AG09319 (cell line): ENCODE measurements at places on chromosomes 1 and 21.

DNA sequence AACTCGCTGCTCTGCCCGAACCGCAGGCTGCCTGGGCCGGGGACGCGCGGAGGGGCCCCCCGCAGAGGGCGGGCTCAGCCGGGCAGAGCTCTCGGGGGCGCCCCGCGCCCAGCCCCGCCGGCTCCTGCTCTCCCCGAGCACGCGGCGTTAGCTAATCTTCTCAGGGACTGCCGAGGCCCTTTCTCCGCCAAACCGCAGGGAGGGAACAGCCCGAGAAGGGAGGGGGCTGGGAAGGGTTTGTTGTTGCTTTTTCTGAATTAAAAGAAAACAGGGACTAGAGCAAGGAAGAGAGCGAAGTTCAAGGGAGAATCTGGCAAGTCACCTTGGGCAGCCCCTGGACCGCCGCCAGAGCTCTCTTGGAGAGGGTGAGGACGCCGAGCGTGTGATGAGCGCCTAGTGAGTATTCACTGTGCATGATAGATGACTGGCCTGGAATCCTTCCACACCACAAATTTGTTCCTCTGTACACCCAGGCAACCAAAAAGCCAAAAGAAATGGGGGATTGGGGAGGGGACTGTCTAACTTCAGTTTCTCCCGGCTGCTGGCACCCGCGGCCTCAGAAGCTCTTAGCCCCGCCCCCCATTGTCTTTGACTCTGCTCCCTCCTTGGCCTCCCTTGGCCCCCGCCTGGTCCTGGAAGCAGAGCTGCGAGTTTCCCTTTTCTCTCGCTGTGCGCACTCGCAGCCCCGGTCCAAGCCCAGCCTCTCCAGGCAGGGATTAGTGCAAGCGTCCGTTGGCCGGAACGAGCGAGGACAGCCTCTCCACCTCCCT, 19.7 kb upstream of the LMX1A start:
- peak; percentile 75 for DNase-seq

GRCh38 chr21:16078382-16078781, 348.6 kb downstream of the USP25 start:
- DNase-seq, result no peak

DNA sequence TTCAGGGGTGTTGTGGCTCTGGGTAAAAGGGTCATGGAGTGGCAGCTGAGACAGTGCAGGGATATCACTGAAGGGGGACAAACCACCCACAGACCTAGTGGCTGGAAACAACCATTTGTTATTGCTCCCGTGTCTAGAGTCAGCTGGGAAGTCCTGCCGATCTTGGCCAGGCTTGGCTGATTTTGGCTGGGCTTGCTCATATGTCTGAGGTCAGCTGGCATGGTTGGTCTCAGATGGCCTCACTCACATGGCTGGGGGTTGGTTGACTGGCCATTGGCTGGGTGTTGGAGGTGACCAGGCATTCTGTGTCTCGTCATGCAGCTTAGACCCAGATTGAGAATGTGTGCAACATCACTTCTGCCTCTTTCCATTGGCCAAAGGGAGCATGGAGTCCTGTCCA, 203.8 kb upstream of the POU3F1 start:
- DNase-seq, result no peak

DNA sequence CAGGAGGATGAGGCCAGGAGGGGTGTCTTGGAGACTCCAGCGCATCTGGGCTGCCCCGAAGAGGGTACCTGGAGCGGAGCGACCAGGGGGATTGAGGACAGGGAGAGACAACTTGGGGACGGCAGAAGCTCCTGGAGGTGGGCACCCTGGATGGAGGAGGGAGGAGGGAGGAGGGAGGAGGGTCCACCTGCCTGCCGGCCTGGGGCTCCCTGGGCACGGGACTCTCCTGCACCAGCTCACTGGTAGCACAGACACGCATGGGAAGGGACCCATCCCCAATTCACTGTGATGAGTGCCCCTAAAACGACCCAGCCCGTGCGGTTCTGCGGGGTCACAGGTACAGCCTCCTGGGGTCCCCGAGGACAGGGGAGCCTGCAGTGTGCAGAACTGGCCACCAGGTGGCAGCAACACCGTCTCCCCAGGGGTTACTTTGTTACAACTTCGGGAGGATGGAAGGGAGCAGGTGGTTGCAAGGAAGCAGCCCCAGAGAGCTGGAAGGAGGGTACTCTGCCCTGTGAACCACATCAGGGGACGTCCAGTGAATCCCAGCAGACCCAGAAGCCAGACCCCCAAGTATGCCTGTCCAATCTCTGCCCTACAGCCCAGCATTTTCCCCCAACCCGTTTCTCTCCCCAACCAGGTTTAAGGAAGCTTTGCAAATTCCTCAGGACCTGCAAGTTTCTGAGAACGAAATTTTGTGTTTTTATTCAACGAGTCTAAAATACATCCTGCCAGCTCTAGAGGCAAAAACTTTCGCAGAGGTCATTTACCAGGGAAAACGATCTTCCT, 482.4 kb downstream of the NPHP4 start:
- peak; percentile 4 for DNase-seq

DNA sequence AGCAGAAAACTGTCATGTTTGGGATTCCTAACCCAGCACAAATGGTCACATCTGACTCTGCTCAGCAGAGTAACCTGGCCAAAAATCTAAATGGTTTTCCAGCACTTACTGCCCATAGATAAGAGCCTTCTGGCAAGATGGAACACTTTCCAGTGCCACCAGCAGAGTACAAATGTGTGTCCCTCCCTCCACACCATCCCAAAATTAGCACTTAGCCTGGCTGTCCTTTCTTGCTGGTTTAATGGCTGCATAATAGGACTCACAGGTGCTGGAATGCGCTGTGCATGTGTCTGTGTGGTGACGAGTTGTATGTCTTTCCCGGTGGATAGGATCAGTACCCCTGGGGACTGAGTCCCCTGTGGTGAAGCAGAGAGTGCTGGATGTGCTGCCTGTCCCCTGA, 49.8 kb upstream of the GJB5 start:
- DNase-seq, result no peak

GRCh38 chr1:1144122-1144842, 28.4 kb upstream of the C1orf159 start:
- no peak for DNase-seq

GRCh38 chr1:66368261-66368660, 165.7 kb upstream of the SGIP1 start:
- DNase-seq, result no peak

DNA sequence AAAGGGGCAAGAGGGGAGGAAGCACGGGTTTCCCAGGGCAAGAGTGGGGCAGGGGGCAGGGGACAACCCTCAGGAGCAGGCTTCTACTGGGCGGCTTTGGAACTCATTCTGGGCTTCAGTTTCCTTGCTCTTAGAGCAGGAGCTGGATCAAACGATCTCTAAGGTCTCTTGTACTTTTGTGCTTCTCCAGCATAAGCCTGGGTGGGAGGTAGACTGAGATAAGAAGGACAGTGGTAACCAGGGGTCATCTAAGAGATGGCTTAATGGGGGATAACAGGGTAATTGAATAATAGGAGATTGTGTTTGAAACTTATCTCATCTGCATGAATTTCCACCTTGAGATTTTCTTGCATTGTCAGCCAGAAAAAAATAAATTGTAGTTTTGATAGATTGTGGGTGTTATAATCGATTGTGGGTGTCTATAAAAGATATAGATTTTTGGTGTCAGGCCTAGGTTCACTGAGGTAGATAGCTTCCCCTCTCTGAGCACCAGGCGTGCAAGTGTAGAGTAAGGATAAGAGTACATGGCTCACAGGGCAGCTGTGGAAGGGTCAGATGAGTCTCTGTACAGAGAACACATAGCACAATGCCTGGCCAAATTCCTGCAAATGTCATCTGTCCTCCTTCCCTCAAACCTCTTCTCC, 68.0 kb downstream of the CD58 start:
- no peak for DNase-seq

GRCh38 chr1:197695961-197696360, 79.3 kb downstream of the DENND1B start:
- DNase-seq, result no peak

GRCh38 chr1:156076609-156077429, 5.4 kb downstream of the MEX3A start:
- no peak for DNase-seq

GRCh38 chr1:169383449-169383848, 15.5 kb downstream of the BLZF1 start:
- DNase-seq, result no peak

DNA sequence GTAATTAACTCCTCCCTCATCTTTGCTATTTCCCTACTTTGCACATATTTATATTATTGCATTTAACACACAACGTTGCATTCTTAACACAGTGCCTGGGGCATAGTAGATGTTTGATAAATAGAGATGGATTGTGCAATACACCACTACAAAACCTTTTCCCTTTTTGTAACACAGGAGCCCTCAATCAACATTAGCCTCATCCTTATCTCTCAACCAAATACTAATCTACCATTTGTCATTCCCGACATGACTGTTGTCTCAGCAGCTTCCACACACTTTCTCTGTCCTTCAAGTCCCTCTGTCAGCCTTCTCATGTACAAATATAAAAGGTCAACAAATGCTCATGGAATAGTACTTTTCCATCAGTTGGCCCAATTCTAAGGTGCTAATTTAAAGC, 78.9 kb upstream of the KCNK2 start:
- no peak for DNase-seq

GRCh38 chr1:109799445-109799844, 35.7 kb upstream of the EPS8L3 start:
- peak; percentile 45 for DNase-seq

- no peak for DNase-seq
Measured at GRCh38 chr21:37800456-37801061, 115.7 kb downstream of the KCNJ6 start.

GRCh38 chr1:15678578-15678977, 5.5 kb upstream of the PLEKHM2 start:
- no peak for DNase-seq

DNA sequence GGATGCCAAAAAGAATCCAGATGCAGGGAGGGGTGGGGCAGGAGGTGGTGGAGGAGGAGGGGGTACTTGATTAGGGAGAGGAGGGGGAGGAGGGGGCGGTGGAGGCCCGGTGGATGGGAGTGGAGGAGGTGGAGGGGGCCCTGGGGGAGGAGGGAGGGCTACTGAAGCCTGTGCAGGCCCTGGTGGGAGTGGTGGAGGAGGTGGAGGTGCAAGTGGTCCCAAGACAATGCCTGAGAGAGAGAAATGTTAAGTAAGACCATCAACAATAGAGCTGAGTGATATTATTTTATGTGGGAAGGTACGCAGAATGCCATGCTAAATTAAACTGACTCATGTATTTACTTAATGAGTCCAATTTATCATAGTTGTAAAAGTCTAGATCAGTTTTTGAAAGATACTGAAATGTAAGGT, 86.8 kb upstream of the LBR start:
- no peak for DNase-seq

GRCh38 chr1:93078638-93078985, 471 bp upstream of the MTF2 start:
- no peak for DNase-seq

- DNase-seq, result no peak
Measured at GRCh38 chr1:157335056-157335455, 196.9 kb upstream of the ETV3 start.

GRCh38 chr1:78787544-78787943, 137.9 kb downstream of the IFI44 start:
- DNase-seq, result no peak

DNA sequence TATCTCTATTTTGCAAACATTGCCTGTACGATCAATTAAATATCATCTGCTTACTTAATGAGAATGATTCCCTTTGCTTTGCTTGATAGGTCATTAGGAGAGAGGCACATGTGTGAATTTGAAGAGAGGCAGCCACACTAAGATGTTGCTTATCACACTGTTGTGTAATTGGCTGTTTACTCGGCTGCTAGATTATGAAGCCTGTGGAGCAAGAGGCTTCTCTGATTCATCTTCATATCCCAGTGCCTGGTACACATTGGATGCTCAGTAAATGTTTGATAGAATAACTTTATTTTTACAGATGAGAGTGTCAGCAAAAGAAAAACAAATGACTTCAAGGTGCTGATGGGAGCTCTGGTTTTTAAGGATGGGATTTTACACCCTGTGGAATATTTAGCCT, 156.2 kb upstream of the C8B start:
- DNase-seq, result no peak

DNA sequence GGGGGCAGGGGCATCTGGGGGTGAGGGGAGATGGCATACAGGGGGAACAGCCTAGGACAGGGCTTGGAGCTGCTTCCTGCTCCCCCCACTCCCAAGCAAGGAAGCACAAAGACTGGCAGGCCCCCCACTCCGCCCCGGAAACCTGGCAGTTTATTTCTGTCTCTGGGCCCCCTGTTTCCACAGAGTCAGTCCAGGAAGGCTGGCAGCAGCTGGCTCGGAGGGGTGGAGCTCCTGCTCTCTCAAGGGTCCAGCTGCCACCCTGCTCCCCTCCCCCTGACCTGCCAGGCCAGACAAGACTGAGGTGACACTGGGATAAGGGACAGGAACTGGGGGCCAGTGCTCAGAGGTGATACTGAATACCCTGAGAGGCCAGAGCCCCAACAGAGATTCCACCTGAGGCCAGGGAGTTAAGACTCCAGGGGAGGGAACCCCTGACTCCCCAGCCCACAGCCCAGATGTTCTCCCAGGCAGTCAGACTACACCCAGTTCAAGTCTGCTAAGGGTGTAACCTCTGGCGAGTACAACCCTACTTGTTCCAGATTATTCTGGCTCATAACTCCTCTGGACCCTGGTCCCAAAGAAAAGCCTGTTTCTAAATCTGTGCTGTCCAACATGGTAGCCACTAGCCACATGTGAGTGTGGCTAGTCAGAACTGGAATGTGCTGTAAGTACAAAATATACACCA, 26.3 kb downstream of the AHDC1 start:
- DNase-seq, result no peak

DNA sequence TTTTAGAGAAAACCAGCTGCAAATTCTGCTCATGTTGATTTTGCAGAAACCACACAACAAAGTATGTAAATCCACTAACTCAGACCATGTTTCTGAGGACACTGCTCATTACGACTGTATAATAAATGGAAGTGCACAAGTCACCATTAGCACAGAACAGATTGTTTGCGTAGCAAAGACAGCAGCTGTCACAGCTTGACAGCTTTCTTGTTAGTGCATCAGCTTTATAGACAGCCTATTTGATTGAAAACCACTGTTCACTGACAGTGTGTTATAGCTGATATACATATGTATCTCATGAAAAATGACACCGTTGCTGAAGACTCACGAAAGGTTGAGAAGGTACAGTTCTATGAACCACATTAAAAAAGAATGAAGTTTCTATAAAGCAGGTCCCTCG, 560.2 kb upstream of the ZRANB2 start:
- no peak for DNase-seq

GRCh38 chr1:178238722-178239510, 145.0 kb downstream of the RASAL2 start:
- peak; percentile 88 for DNase-seq

GRCh38 chr1:23661887-23662286, 29.7 kb upstream of the RPL11 start:
- DNase-seq, result no peak

DNA sequence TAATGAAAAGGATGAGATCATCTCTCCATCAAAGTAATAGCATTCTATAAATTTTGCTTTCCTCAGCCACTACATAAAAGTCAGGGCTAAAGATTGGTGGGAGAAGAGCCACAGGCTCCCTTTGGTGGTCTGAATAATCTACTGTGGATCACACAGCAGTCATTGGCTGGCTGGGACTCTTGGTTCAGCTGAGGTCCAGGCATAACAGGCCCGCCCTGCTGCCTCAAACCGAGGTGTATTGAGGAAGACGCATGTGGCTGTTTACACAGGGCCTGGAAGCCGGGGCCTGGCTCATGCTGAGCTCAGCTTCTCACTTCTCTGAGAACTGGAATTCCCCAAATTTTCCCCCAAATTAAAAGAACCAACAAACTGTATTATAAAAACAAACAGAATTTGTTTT, 139.2 kb downstream of the PTPRC start:
- DNase-seq, result no peak

GRCh38 chr1:85201340-85202091, 700 bp upstream of the SYDE2 start:
- DNase-seq, result peak; percentile 18
